Neural progenitor cell (in vitro differentiated cells): ENCODE measurements at places on chromosomes 5 and 9. TPM values are rescaled to one million over a fixed set of nuclear protein-coding genes. Genes with fewer than 3 reads are reported as not detected.
A peak's percentile ranks its signal among the peaks of the same experiment; 100 is the strongest.

GRCh38 chr5:55004729-55005128 lies 19.3 kb upstream of the GZMK start:
- DNase-seq, result no peak
- no peaks in the 10 kb centered on the region for H3K36me3 ChIP-seq

DNA sequence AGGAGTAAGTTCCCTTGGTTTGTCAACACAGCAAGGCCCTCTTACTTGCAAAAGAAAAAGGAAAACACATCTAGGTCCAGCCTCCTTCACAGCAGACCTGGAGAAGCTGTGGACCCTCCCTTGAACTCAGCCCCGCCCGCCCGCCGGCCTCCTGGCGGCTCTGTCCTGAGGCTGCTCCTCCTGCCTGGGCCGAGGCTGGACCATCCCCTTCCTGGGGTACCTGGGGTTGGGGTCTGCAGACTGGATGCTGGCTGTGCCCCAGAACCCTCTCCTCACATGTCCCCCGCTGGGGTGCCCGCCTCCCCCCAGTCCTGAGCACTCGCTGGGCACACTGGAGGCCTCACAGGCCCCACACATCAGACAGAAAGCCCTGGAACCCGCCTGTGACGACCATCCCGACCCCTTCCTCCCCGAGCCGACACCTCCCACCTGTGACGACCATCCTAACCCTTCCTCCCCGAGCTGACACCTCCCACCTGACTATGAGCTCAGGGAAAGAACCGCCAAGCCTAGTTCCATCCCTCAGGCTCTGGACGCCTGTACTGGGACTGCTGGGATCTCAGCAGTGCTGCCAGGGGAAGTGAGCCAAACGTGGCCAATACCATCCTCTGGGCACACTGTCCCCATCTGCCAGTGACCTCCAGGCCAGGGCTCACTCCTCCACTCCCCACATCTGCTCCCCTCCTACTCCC lies 7.2 kb upstream of the TMEM210 start:
- no peak for DNase-seq
- H3K36me3 ChIP-seq, result no peaks in the 10 kb centered on the region
- H3K4me3 ChIP-seq, result no peak overlapping the region

- no peak overlapping the region for H3K27ac ChIP-seq
- H3K4me3 ChIP-seq, result peak overlapping the region; percentile 91
- no peaks in the 10 kb centered on the region for H3K27me3 ChIP-seq
- DNase-seq, result peak; percentile 74
- H3K4me1 ChIP-seq, result peaks cover 26% of the 10 kb centered on the region
Measured at GRCh38 chr5:137751869-137752491, 2.2 kb downstream of the HNRNPA0 start.

- no peaks in the 10 kb centered on the region for H3K4me1 ChIP-seq
- no peak for DNase-seq
- H3K36me3 ChIP-seq, result no peaks in the 10 kb centered on the region
- no peak overlapping the region for H3K4me3 ChIP-seq
Measured at GRCh38 chr9:15374310-15374709, 48.4 kb upstream of the SNAPC3 start.

- H3K4me1 ChIP-seq, result peaks cover 33% of the 10 kb centered on the region
- peak; percentile 77 for DNase-seq
- no peaks in the 10 kb centered on the region for H3K36me3 ChIP-seq
Measured at GRCh38 chr5:113678924-113679575, 165.6 kb downstream of the YTHDC2 start.

- H3K27ac ChIP-seq, result no peak overlapping the region
- no peak overlapping the region for H3K4me3 ChIP-seq
- peak; percentile 89 for DNase-seq
- no peaks in the 10 kb centered on the region for H3K36me3 ChIP-seq
- H3K4me1 ChIP-seq, result peaks cover 5% of the 10 kb centered on the region
Measured at GRCh38 chr9:119365291-119366027, 3.8 kb downstream of the BRINP1 start.

Gene ATOX1
- total RNA-seq, result 22.8 and 86.4 TPM in 2 replicates

Gene IFNA13
- not detected in 2 replicates for total RNA-seq

Gene PMPCA
- total RNA-seq, result 51.3 and 65.3 TPM in 2 replicates

Gene DOCK2
- total RNA-seq, result 1.1 and 1.7 TPM in 2 replicates

Gene PCDHGC3
- 14.7 and 17.2 TPM in 2 replicates for total RNA-seq

Gene ORM1
- 1.5 TPM in 1 of 2 replicates, not detected in the other for total RNA-seq

Gene ANGPTL2
- total RNA-seq, result 7.6 and 9.4 TPM in 2 replicates
